K562 (cell line): ENCODE measurements at places on chromosomes 13 and 19. TPM values are rescaled to one million over a fixed set of nuclear protein-coding genes. Genes with fewer than 3 reads are reported as not detected.

CALR3 gene
- polyA plus RNA-seq = not detected in 2 replicates

MBD3L3 gene
- polyA plus RNA-seq = not detected in 2 replicates

SYT5 gene
- 14.2 and 15.2 TPM in 2 replicates for polyA plus RNA-seq

SPACA4 gene
- polyA plus RNA-seq = not detected in 2 replicates

MCEMP1 gene
- 0.49 and 0.65 TPM in 2 replicates for polyA plus RNA-seq

DNA sequence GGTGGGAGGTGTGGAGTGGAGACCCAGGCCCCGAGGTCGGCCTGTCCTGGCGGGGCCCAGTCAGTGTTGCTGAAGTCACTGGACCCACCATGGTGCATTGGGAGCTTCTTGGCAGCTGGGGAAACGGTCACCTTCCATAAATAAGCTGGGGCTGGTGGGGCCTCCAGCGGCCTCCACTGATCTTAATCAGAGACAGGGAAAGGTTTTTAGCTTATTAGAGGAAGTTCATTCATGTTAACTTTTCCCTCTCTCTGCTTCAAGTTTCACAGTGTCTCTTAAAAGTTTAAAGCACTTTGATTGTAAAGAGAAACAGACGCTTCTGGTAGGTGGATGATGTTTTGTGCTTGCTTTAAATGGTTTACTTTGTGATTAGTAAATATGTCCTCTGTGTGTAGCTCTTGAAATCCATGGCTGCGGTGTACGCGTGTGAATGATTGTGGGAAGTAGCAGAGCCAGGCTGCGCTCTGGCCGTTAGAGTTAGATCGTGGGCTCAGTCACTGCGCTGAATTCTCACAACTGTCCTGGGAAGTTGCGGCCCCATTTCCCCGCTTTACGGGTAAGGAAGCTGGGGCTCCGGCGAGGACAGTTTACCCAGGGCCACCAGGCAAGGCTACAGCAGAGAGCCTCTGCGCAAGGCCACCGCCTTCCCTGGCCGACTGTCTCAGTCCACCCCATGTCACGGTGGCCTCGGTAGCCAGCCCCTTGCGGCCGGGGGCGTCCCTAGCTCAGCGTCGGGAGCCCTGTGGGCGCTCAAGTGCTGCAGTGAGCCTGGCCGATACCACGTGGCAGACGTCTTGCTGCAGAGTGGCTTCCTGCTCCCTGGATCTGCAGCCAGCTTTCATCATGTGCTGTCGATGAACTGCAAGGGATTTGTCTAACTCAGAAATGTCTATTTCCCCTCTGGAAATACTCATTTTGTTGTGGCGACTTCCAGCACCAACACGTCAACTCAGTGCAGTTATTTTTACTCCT lies 16.5 kb upstream of the NDUFS7 start:
- no peak for DNase-seq

DNA sequence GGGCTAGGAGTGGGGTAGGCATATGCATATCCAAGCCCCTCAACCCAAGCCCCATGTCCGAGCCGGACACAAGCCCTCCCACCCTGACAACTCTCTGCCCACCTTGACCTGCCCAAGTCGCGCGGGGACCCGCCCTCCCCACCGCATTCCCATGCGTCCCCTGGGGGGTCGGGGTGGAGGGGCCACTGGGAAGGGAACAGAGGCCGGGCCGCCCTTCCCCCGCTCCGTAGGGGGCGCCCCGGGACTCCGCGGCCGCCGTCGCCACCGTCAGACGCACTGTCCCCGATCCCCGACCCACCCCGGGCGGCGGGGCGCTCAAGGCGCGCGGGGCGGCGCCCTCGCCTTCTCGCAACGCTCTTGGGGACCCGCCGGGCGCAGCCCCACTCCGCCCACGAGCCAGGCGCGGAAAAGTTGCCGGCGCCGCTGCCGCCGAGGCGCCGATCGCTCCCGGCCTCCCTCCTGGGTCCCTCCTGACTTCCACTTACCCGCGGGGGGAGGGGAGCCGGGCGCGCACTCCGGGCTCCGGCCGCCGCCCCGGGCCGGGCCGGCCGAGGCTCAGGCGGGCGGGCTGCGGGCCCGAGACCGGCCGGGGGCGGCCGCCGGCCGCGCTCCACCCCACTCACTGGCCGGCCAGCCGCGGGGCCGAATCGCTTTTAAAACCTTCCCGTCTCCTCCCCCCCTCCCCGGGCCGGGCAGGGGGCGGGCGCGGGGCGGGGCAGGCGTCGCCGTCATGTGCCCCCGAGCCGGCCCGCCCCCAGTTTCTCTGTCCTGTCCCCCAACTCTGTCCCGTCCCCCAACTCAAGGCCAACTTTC lies 34.4 kb upstream of the NANOS3 start:
- DNase-seq = peak; percentile 89

GRCh38 chr13:99828123-99828522 lies 143.4 kb downstream of the ZIC5 start:
- DNase-seq = no peak

DNA sequence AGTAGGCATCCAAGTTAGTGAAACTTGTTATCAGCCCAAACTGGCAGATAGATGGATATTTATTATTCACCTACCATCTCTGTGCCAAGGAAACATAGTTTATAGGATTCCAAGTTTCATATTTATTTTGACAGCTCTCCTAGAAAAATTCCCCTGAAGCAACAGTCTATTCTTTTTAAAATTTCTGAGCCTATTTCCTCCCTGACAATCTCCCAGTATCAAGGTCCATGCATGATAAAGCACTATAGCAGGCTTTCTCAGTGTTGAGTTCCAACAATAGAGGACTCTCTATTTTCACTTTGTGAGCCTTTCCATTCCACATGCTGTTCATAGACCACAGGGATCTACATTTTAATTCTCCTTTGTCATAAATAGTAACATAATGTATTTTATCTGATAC lies 312.6 kb downstream of the SLITRK6 start:
- DNase-seq = no peak

DNA sequence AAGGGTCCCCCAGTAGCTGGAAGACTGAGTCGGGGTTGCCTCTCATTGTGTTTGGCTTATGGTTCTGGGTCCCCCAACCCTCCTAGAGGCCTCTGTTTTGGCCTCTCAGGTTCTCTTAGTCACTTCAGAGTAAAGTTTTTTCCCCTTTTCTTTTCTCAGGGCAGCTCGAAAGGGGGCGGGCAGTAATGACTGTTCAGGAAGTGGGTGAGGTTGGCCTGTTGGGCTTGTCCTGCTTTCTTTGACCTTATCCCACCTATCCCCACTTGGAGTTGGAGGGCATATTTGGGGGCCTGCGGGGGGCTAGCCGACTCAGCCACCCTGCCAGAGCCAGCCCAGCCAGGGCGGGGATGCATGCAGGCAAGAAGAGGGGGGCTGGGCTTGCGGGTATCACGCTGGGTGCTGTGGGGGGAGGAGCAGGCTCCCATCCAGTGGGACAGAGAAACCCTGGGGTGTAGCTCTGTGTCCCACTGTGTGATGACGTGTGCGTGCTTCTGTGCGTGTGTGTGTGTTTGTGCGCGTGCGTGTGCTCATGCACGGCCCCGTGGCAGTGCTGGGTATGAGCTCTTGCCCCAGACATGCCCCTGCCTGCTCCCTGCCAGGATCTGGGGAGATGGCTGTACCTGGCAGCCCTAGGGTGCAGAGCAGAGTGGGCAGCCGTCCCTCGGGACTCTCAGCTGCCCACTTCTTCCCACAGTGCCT lies 1.4 kb downstream of the CIC start:
- peak; percentile 42 for DNase-seq

GRCh38 chr19:2049741-2050348 lies 1.2 kb downstream of the MKNK2 start:
- peak; percentile 62 for DNase-seq

DNA sequence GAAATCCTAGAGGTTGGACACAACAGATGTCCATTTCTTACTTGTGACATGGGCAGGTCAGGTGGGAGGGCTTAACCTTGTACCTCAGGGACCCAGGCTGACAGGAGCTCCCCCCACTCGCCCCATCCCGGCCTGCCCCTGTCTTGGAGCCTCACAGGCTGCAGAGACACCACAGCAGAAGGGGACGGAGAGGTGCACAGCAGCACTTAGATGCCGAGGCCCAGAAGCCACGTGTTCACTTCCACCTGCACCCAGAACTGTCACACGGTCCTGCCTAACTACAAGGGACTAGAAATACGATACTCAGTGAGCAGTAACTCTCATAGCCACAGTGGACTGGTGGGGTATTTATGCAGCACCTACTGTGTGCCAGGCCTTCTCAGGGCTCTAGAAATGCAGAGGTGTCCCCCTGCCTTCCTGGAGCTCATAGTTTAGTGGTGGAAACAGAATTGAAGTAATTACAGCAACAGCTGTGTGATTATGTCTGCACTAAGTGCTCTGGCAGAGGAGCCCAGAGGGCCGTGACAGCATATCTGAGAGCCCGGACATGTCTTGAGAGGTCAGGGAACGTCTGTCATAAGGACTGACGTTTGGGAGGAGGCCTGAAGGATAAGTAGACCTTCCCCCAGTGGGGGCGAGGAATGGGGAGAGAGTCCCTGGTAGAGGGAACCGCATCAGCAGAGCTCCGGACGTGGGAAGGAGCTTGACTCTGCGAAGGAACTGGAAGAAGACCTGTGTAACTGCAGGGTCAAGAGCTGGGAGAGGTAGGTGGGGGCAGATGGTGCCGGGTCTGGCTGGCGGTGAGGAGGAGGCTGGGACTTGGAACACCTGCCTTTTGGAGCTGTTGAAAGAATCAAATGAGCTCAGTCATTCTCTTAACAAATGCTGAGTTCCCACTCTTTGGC lies 130.0 kb downstream of the SIPA1L3 start:
- DNase-seq = no peak

GRCh38 chr19:35216833-35217648 lies 11.5 kb downstream of the FAM187B start:
- no peak for DNase-seq

DNA sequence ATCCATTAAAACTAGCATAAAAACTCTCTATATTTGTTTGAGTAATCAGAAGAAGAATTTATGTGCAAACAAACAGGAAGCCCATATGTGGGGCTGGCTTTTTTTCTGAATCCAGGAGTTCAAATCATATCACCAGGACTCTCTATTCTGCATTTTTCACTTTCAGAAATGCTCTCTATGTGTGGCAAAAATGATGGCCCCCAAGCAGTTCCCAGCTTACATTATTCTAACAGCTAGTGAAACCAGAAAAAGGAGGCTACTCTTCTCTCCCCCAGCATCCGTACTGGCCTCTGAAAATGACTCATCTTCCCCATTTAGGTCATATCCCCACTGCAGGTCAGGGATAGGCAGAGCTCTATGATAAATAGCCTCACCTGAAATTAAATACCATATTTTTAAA lies 20.4 kb downstream of the RBM26 start:
- DNase-seq = peak; percentile 30

- DNase-seq = no peak
These were observed 16.2 kb upstream of the NFIC start for GRCh38 chr19:3350014-3350663.

- DNase-seq = no peak
These were observed 931.9 kb downstream of the SLITRK5 start for GRCh38 chr13:88602786-88603777.

DNA sequence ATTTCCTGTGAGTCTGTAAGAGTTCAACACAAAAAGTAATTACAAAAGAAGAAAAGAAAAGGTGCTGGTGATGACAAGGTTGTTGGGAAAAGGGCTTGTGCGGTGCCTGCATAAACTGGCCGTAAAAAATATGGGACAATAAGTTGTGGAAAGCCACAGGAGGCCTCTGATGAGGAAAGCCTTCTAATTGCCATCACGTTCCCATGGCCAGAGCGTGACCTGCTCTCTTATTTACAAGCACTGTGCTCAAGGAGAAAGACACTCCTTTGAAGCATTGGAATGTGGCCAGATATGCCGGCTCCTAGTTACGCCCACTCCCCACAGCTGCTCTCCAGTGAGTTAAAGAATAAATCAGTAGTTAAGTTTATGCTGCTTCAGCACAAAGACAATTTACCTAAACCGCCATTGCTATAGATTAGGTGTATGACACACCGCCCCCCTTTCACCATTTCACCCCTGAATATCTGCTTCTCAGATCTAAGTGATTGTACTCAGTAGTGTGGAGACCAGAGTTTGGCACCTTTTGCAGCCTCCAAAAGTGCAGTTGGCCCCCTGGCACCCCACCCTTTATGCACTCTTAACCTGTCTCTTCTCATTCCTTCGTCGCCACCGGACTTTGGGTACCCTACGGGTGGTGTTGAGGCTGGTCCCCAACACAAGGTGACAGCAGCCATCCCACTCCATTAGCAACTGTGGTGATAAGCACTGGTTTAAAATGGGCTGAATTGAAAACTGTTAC lies 8.1 kb upstream of the PGLYRP1 start:
- no peak for DNase-seq

DNA sequence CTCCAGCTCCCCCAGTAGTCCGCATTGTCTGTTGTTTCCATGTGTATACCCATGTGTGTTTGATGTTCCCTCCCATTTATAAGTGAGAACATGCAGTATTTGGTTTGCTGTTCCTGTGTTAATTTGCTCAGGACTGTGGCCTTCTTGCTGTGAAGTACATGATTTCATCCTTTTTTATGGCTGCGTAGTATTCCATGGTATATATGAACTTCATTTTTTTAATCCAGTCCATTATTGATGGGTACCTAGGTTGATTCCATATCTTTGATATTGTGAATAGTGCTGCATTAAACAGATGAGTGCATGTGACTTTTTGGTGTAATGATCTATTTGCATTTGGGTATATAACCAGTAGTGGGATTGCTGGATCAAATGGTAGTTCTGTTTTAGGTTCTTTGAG lies 175.2 kb downstream of the PDS5B start:
- no peak for DNase-seq

DNA sequence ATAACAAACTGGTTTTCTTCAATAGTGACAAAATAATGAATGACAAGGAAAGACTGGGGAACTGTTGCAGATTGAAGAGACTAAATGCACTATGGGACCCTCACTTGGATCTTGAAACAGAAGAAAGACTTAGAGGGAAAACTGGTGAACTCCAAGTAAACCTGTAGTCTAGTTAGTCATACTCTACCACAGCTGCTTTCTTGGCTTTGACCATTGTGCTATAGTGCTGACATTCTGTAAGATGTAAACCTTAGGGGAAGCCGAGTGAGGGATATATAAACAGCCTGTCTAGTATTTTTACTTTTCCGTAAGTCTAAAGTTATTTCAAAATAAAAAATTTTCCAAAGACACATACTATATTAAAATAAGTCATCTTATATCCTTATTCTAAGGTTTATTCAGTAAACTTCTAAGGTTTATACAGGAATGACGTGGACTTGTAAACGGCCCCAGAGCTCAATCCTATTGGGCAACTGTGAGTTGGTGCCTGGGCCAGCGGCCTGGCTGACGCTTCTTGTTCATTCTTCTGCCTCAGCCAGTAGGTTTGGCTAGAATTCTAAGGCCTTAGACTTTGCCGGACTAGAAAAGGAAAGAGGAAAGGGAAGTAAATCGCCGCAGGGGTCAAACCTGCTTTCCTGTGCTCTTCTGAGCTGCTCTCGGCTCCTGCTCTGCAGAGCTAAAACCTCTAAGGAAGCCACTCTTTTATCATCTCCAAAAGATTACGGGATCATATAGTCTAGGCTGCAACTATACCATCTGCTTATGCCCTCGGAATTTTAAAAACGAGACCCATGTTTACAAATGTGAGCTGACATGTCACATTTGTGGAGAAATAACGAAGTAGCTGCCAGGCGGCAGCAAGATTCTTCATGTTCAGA lies 33.6 kb upstream of the UBE2L5 start:
- no peak for DNase-seq
